Smooth muscle cell of the umbilical artery (primary cell): ENCODE measurements at places on chromosomes 4 and X. TPM values are rescaled to one million over a fixed set of nuclear protein-coding genes. Genes with fewer than 3 reads are reported as not detected.

MSN gene
- total RNA-seq: 166 and 515 TPM in 2 replicates

RHOH gene
- under 0.01 TPM in 1 of 2 replicates, not detected in the other for total RNA-seq

POU4F2 gene
- total RNA-seq: not detected in 2 replicates

ZDHHC15 gene
- total RNA-seq: under 0.01 TPM in 1 of 2 replicates, not detected in the other

GRIA3 gene
- 25.1 and 25.8 TPM in 2 replicates for total RNA-seq
